ENCODE measurements at places on chromosomes 6 and 20. TPM values are rescaled to one million over a fixed set of nuclear protein-coding genes. Genes with fewer than 3 reads are reported as not detected.

DNA sequence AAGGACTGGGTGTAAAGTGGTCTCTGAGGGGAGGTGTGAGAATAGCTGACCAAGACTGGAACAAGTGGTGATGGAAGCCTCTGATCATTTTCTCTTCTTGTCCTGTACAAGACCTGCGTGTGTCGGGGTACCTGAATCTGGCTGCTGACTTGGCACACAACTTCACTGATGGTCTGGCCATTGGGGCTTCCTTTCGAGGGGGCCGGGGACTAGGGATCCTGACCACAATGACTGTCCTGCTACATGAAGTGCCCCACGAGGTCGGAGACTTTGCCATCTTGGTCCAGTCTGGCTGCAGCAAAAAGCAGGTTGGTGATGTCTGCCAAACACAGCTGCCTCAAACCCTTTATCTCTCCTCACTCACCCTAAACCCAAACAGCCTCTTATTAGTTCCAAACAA lies 1.7 kb upstream of the HSD17B8 start:
- H3K27ac ChIP-seq: no peak overlapping the region
- no peaks in the 10 kb centered on the region for H3K27me3 ChIP-seq
- no peaks in the 10 kb centered on the region for H3K36me3 ChIP-seq
- no peak for DNase-seq
- H3K4me1 ChIP-seq: peaks cover 10% of the 10 kb centered on the region

DNA sequence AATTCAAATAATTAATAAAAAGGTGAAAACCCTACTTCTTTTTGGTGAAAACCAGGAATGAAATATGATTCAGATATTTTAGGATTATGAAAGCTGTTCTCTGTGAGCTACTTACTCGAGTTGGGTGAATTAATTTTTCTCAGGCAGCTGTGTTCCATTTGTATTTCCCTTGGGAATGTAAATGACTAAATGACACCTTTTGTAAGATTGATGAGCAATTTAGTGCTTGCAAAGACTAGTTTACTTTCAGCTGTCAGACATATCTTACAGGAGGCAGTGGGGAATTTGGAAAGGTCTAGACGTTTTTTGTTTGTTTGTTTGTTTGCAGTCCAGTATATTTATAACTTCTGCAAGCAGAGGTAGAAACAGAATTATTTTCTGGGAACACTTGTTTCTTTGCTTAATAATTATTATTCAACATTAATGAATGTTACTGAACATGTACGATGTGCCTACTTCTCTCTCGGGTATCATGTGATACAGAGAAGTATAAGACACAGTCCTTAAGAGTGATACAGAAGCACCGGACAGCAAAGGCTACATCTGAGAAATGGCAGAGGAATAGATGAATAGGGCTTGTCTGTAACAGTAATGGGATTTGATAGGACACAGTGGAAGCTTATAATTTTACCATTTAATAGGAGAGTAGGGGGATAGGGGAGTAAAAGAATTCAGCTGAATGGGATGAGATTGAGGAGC lies 91.3 kb downstream of the AKAP7 start:
- no peaks in the 10 kb centered on the region for H3K4me1 ChIP-seq
- DNase-seq: no peak
- no peaks in the 10 kb centered on the region for H3K27me3 ChIP-seq
- H3K27ac ChIP-seq: no peak overlapping the region

DNA sequence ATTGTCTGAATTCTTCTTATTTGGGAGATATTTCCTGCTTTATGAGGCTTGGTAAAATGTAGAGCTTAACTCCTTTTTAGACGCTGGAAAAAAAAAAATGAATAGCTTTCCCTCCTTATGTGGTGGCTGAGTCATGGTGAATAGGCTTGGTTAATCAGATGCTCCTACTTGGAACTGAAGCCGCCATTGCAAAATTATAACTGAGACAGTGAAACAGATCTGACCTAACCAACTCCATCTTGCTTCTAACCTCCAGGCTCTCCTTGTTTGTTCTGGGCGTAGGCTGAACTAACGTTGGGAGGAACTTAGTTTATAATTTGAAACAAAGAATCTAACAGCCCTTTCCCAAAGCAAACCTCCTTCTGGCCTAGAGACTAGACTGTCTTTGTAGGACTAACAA lies 43.2 kb upstream of the PLCB4 start:
- no peaks in the 10 kb centered on the region for H3K36me3 ChIP-seq
- H3K4me3 ChIP-seq: no peak overlapping the region
- no peaks in the 10 kb centered on the region for H3K4me1 ChIP-seq

GRCh38 chr20:55160996-55161395 lies 685.6 kb downstream of the DOK5 start:
- peaks cover 2% of the 10 kb centered on the region for H3K36me3 ChIP-seq
- no peak overlapping the region for H3K4me3 ChIP-seq
- H3K4me1 ChIP-seq: no peaks in the 10 kb centered on the region
- no peak overlapping the region for H3K27ac ChIP-seq
- no peak for DNase-seq

The CRISP2 gene
- not detected for total RNA-seq

The ARFGAP1 gene
- 106 TPM for total RNA-seq
